Stimulated activated CD8-positive, alpha-beta memory T cell treated with anti-CD3 and anti-CD28 coated beads, Interleukin-15, amount 100 ng/mL, for 48 hours (primary cell): ENCODE measurements at places on chromosomes 12 and 14.

DNA sequence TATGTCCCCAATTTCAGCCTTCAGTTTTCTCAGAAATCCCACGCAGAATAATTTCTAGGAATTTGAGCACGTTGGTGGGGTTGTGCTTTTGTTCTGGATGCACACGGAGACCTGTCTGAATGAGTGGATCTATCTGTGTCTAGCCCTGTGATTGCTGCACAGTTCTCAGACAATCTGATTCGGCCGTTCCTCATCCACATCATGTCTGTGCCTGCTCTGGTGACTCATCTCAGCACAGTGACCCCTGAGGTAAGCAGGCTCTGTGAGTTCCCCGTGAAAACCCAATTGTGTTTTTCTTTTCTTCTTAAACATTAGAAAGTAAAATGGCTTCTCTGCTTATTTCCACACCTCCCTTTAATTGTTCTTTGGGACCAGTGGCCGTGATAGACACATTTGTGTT lies 20.2 kb downstream of the UBE3B start:
- no peak for DNase-seq

- no peak for DNase-seq
Observed at GRCh38 chr14:99716091-99716849, 32.2 kb downstream of the CYP46A1 start.

- no peak for DNase-seq
Observed at GRCh38 chr14:90676912-90677311, 139.3 kb downstream of the TTC7B start.

DNA sequence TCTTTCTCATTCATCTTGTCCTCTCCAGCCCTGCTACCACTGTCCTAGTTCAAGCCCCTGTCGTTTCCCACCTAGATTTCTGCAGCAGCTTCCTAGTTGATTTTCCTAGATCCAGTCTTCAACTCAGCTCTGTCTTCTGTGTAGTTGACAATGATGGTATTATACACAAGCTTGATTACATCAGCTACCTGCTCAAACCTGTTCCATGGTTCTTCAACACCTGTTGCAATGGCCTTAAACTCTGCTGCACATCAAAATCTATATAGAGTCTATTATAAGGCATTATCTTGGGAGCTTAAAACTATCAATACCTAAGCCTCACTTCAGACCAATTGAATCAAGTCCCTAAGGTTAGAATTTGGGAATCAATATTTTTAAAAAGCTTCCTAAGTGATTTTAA lies 71.7 kb upstream of the PELI2 start:
- DNase-seq: no peak
